Activated naive CD4-positive, alpha-beta T cell treated with anti-CD3 and anti-CD28 coated beads for 36 hours (primary cell): ENCODE measurements at places on chromosomes 11 and 22.

DNA sequence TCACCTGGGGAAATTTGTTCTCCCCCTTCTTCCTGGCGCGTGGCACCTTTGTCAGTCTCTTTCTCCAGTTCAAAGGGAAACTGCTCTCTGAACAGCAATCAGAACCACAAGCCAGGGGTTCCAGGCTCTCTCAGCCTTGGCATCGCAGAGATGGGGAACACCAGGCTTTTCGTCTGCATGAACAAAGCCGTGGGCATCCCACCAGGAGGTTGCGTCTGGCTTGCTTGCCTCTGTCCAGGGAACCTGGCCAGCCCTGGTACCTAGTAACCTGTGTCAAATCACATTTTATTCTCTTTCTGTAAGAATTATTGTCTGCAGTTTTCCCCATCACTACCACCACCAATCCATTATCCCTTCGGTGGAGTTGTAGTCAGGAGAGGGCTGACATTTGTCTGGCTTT is 107.0 kb downstream of the WNT7B start:
- DNase-seq: no peak

DNA sequence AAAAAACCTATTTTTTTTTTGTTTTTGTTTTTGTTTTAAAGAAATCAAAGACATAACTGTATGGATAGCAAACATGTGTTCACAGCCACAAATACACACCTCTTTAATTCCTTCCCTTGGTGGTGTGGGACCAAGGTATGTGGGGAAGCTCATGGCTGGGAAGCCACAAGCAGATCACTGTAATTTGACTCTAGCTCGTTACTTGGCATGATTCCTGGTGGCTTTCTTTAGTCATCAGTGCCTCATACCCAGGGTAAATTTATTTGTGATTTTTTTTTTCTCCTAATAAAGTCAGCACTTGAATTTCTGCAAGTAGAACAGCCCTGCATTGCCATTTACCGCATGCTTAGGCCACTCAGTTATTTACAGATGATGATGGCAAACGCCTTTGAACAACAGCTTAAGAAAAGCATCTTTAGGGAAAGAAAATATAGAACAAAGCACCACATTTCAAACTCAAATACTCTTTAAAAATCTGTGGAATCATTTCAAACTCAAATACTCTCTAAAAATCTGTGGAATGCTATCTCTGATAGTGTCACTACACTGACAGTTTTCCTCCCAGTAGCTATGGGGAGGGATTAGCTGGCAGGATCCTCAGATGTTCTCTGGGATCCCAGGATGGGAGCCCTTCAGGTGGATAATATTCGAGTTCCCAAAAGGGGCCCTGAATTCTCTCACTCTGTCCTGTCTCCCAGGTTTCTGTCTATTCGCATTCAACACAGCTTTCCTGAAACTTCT is 687.2 kb downstream of the OPCML start:
- DNase-seq: no peak

DNA sequence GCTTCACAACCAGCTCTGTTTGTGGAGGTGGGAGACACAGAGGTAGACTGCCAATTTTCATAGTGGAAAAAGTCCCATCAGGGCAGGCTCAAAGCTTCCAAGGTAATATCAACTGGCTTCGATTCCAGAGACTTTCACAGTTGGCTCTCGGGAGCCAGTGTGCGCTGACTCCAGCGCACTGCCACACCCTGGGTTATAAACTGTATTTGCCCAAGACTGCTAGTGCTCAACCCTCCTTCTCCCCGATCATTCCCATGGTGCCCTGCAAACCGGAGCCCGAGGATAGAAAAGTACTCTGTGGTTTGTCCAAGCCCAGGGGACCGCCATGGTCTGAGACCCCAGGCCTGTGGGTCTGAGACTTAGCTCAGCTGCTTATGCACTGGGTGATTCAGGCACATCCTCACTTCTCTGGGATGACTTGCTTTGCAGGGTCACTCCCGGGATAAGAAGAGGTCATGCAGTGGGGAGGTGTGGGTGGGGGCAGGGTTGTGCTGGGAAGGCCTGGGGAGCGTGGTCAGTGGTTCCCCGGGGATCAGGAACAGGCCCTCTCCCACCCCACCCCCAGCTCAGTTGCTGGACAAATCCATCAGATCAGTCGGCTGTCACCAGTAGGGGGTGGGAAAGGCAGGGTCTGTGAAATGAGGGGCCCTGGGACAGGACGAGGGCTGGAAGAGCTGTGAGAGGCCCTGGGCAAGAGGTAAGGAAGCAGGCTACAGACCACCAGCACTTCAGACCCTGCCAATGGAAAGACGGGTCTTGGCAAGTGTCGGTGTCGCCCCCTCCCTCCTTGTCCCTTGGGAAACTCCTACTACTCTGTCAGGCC is 26.7 kb upstream of the PICK1 start:
- no peak for DNase-seq

DNA sequence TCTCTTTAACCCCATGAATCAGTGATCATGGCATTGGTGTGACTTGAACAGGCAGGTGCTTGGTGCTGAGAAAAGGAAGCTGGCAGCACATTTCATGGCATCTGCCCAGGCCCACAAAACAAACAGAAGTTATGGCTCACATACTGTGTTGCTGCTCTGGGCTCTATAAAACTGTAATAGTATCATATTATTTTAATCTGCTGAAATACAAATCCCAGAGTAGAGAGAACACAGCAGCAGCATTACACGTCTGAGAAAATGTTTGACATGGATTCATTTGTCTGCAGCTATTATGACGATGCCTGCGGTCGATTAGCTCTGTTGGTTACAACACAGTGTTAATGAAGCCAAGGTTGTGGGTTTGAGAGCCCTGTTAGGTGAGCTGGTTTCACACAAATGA is 80.8 kb downstream of the ALX4 start:
- no peak for DNase-seq

GRCh38 chr11:125452125-125452470 is 44.0 kb downstream of the FEZ1 start:
- no peak for DNase-seq

DNA sequence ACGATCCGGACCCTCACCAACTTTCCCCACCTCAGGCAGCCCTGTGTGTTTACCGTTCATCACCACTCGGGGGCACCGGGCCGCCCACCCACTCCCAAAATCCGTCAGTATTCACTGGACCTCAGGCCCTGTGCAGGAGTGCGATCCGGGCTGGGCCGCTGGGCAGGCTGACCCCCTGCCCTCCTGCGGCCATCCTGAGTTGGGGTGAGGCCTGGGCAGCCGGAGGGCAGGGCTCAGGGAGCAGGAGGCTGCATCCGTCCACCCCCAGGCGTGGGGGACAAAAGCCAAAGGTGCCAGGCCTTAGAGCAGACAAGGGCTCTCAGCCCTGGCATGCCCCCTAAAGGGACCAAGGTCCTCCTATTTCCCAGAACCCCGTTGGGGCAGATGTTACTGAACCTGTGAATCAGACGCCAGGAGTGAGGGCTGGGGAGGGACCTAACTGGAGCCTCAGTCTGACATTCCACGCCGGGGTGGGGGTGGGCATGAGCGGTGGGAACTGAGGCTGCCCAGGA is 16.8 kb upstream of the TMEM191C start:
- no peak for DNase-seq

- DNase-seq: no peak
Observed at GRCh38 chr11:29773656-29774264, 243.1 kb downstream of the KCNA4 start.

DNA sequence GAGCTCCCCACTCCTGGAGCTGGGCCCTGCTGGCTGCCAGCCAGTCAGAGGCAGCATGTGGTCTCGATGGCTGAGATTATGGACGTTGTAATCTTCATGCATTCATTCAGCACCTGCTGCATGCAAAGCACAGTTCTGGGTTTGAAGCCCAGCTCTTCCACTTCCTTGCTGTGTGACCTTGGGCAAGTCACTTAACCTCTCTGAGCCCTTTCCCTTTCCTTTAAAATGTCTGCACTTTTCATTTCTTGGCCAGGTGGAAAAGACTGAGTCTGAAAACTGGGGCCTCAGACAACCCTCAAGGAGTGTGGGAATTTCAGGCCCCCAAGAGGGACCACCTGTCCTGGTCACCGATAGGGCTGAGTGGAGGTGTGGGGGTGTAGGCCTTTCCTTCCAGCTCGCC is 24.6 kb upstream of the MYEOV start:
- no peak for DNase-seq

GRCh38 chr11:8017071-8017470 is 29.9 kb downstream of the EIF3F start:
- DNase-seq: no peak

DNA sequence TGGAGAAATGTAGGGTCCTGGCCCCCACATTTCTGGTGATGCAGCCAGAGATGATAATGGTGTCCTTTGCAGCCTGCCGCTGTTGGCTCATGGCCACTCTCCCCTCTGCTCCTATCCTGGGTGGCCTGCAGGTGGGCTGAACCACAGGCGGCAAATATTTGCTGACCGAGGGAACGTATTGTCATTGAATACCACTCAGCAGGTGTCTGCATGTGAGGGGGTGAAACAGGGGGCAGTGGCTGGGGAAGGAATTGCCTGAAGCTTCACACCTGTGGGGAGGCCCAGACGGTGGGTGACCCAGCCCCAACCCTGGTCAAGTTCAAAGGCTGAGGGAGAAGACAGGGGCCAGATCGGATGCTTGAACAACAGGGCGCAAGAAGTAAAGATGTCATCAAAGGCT is 73.3 kb upstream of the WNT11 start:
- DNase-seq: no peak

DNA sequence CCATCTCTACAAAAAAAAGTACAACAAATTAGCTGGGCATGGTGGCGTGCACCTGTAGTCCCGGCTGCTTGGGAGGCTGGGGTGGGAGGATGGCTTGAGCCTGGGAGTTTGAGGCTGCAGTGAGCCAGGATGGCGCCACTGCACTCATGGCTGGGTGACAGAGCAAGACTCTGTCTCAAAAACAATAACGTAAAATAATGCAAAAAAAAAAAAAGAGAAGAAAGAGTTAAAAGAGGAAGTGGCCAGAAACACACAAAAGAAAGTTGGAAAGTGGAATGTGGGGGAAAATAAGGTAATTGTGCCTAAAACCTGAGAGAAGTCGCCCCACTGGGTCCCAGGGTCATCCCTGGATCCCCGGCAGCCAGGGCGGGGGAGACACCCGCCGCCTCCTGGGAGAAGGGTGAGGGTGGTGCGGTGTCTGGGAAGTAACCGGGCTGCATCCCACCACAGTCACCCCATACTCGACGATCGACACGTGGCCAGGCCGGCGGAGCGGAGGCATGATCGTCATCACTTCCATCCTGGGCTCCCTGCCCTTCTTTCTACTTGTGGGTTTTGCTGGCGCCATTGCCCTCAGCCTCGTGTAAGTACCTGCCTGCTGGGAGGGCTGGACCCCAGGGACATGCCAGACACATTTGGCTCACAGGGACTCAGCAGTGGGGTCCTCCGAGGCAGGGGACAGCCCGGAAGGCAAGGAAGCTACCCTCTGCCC is 8.1 kb downstream of the UPK3A start:
- DNase-seq: no peak

GRCh38 chr22:40289991-40290459 is 56.3 kb upstream of the ADSL start:
- DNase-seq: peak; percentile 86

- DNase-seq: peak; percentile 68
Observed at GRCh38 chr11:1202776-1203504, 19.9 kb upstream of the MUC5B start.

GRCh38 chr11:118202599-118203422 is 22.0 kb downstream of the JAML start:
- DNase-seq: peak; percentile 55

DNA sequence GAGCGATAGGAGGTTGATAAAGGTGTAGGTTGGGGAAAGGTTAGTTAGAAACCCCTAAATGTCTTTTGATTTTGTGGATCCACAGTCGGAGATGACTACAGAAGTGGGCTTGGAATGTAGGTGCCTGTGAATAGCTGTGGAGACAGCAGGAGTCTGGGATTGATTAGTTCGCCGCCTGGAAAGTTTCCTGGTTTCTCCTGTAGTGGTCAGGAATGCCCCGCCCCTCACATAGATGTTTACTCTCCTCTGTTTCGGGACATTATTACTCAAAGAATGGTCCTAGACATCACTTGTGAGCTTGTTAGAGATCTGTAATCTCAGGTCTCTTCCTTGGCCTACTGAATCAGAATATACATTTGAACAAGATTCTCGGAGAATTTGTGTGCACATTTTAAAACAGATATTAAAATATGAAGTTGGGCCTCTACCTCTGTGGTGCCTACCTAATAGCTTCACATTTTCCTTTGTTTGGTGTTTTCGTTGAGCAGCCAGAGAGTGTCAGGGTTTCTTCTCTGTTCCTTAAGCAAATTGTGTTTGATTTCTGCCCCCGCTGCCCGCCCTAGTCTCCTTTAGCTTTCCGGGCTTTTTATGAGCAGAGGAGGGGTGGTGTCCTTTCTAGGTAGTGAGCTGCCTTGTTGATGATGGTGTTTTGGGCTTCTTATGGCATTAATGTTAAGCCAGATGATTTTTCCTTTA is 89.4 kb downstream of the PPP6R3 start:
- DNase-seq: no peak

DNA sequence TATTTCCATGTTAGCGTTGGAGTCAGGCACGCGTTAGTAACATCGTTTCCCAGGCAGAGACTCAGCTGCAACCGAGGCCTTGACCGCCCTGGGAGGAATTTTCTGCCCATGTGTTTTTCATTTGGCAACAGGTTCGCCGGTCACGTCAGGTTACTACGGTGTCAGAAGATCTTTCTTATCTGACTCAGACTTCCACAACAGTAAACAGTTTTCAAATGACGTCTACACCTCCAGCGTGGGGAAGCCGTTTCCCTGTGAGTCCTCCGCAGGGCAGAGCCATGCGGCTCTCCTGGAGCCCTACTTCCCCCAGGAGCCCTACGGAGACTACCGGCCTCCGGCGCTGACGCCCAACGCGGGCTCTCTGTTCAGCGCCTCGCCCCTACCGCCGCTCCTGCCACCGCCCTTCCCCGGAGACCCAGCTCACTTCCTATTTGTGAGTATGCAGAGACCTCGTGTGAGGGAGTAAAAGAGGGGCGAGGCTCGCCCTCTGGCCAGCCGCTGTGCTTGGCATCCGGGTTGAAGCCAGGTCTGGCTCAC is 14.3 kb upstream of the POU2AF3 start:
- DNase-seq: no peak

- DNase-seq: no peak
Observed at GRCh38 chr11:105986554-105986953, 35.5 kb downstream of the MSANTD4 start.

GRCh38 chr22:50567721-50568252 is 5.1 kb upstream of the SYCE3 start:
- no peak for DNase-seq

DNA sequence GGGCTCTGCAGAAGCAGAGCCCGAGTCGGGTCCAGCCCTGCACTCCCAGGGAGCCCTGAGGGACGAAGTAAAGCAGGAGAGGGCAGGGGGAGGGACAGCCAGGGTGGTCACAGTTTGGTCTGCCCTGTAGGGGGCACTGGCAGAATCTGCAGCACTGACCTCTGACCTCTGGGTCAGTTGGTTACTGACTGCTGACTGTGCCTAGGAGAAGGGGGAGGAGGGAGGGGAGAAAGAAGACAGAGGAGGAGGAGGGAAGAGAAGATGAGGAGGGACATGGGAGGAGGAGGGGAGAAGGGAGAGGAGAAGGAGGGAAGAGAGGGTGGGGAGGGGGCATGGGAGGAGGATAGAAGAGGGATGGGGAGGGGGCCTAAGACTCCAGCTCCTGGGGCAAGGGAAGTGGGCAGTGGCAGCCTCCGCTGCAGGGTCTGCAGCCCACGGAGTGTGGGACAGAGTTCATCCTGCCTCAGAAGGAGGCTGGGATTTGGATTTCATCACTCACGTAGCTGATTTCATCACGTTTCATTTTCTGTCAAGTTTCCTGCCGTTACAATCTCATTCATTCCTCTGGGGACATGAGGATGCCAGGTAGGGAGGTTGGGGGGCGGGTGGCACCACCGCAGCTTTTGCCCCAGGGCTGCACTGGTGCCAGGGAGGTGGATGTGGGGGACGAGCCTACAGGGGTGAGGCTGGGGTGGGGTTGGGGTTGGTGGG is 55.2 kb downstream of the FLRT1 start:
- DNase-seq: no peak
